Hair follicle dermal papilla cell (primary cell): ENCODE measurements at places on chromosomes 3 and 15. TPM values are rescaled to one million over a fixed set of nuclear protein-coding genes. Genes with fewer than 3 reads are reported as not detected.

Gene MESP2
- 0.12 and 0.32 TPM in 2 replicates for total RNA-seq

Gene GOLGA8S
- not detected in 2 replicates for total RNA-seq

Gene TPRG1
- 0.97 and 1.8 TPM in 2 replicates for total RNA-seq

Gene CPOX
- total RNA-seq: 16.8 and 20.8 TPM in 2 replicates

Gene CIAO2A
- total RNA-seq: 33.1 and 40.1 TPM in 2 replicates

Gene GCSAM
- not detected in 2 replicates for total RNA-seq

Gene AADAC
- total RNA-seq: not detected in 2 replicates

Gene TRA2B
- 129 and 159 TPM in 2 replicates for total RNA-seq

Gene CYP8B1
- not detected in 2 replicates for total RNA-seq

Gene ESYT3
- total RNA-seq: 0.49 and 0.97 TPM in 2 replicates

Gene DENND4A
- 22.2 and 32.1 TPM in 2 replicates for total RNA-seq

Gene ARL6IP5
- 129 and 135 TPM in 2 replicates for total RNA-seq

Gene DYNLT2B
- 3.9 and 5.6 TPM in 2 replicates for total RNA-seq

Gene IL17RD
- 3.8 and 4.4 TPM in 2 replicates for total RNA-seq

Gene SLC28A2
- not detected in 2 replicates for total RNA-seq

Gene UNC13C
- not detected in 2 replicates for total RNA-seq

Gene GTF2E1
- total RNA-seq: 11.5 and 12.9 TPM in 2 replicates

Gene CHD2
- total RNA-seq: 78.3 and 95.7 TPM in 2 replicates

Gene MFSD1
- 84.2 and 87.1 TPM in 2 replicates for total RNA-seq

Gene INSYN1
- total RNA-seq: 3.6 and 6.1 TPM in 2 replicates

Gene LRRIQ4
- 0.16 and 0.36 TPM in 2 replicates for total RNA-seq

Gene FBXW12
- 0.12 and 0.32 TPM in 2 replicates for total RNA-seq

Gene CHRFAM7A
- total RNA-seq: 0.32 and 2.2 TPM in 2 replicates

Gene PLA2G4B
- 0.36 and 0.81 TPM in 2 replicates for total RNA-seq

Gene CMTM8
- 0.16 TPM in 1 of 2 replicates, not detected in the other for total RNA-seq

Gene MEIS2
- total RNA-seq: 52.3 and 80.2 TPM in 2 replicates

Gene SIDT1
- not detected in 2 replicates for total RNA-seq

Gene TJP1
- total RNA-seq: 62.1 and 67.3 TPM in 2 replicates

Gene SPRED1
- 60.5 and 106 TPM in 2 replicates for total RNA-seq

Gene DZIP1L
- total RNA-seq: 37.4 and 47.5 TPM in 2 replicates

Gene CA12
- 46.1 and 72.9 TPM in 2 replicates for total RNA-seq

Gene C3orf20
- under 0.01 TPM in 1 of 2 replicates, not detected in the other for total RNA-seq

Gene KATNBL1
- 42.1 and 47.1 TPM in 2 replicates for total RNA-seq

Gene ADAMTS9
- total RNA-seq: 5.8 and 10.2 TPM in 2 replicates

Gene WNT7A
- total RNA-seq: not detected in 2 replicates

Gene DHX36
- 23.6 and 39.6 TPM in 2 replicates for total RNA-seq

Gene ANKUB1
- total RNA-seq: 0.16 TPM in 1 of 2 replicates, not detected in the other

Gene TMC3
- total RNA-seq: not detected in 2 replicates

Gene DOCK3
- total RNA-seq: 0.16 and 0.24 TPM in 2 replicates

Gene STAB1
- 0.73 and 1.1 TPM in 2 replicates for total RNA-seq
